Endothelial cell of umbilical vein (primary cell): ENCODE measurements at places on chromosomes 7 and 10. TPM values are rescaled to one million over a fixed set of nuclear protein-coding genes. Genes with fewer than 3 reads are reported as not detected.

SPDYE9 gene
- not detected in 2 replicates for total RNA-seq

UTF1 gene
- not detected in 2 replicates for total RNA-seq

TMEM120A gene
- total RNA-seq = 38.6 and 47.3 TPM in 2 replicates

EPHA1 gene
- total RNA-seq = not detected in 2 replicates

GPR26 gene
- not detected in 2 replicates for total RNA-seq

SNX13 gene
- total RNA-seq = 28.5 and 32.2 TPM in 2 replicates

FXYD4 gene
- total RNA-seq = not detected in 2 replicates

AMZ1 gene
- not detected in 2 replicates for total RNA-seq

AIFM2 gene
- 6.6 and 8.7 TPM in 2 replicates for total RNA-seq

HEPACAM2 gene
- total RNA-seq = not detected in 2 replicates

LOXL4 gene
- total RNA-seq = 0.92 and 1.4 TPM in 2 replicates

ASB10 gene
- not detected in 2 replicates for total RNA-seq

MYH16 gene
- total RNA-seq = 0.09 and 0.11 TPM in 2 replicates

LSM8 gene
- 34.1 and 39.6 TPM in 2 replicates for total RNA-seq

CALCR gene
- not detected in 2 replicates for total RNA-seq

PAX4 gene
- total RNA-seq = not detected in 2 replicates

ELFN1 gene
- 0.85 and 1.0 TPM in 2 replicates for total RNA-seq

MEOX2 gene
- 45.1 and 47.8 TPM in 2 replicates for total RNA-seq

CYP2C19 gene
- not detected in 2 replicates for total RNA-seq

GIMAP6 gene
- 85.0 and 87.8 TPM in 2 replicates for total RNA-seq

SEC61A2 gene
- 7.3 and 9.5 TPM in 2 replicates for total RNA-seq

PTPRE gene
- total RNA-seq = 114 and 116 TPM in 2 replicates

LRRC61 gene
- total RNA-seq = 0.39 TPM in 1 of 2 replicates, not detected in the other
